ENCODE measurements at places on chromosomes 3 and 15.
A peak's percentile ranks its signal among the peaks of the same experiment; 100 is the strongest.

- DNase-seq = no peak
These were observed 20.1 kb upstream of the PLSCR5 start for GRCh38 chr3:146625186-146625775.

- DNase-seq = no peak
These were observed 9.5 kb downstream of the SPINT1 start for GRCh38 chr15:40853241-40853890.

- no peak for DNase-seq
These were observed 204.6 kb downstream of the OPA1 start for GRCh38 chr3:193797566-193797965.

DNA sequence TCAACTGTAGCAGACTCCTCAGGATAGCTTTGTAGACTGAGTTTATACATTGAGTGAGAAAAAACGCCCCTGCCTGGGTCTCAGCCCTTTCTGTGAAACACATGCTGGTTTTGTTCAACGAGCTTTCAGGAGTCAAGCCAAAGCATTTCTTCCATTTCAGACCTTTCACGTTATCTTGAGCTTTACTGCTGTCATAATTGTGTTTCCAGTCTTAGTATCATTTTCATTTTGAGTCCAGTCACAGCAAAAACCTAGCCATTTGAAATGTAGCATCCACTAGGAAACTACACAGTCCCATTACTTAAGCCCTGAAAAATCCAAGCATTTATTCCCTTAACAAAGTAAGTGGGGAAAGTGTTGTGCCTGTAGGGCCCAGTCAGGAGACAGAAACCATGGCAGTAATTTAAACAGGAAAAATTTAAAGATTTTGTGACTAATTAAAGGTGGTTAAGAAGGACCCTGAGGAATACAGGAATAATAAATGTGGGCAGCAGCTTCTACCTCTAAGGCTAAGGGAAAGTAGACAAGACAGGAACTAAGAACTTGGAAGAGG lies 110.1 kb upstream of the ABHD17C start:
- DNase-seq = no peak

- DNase-seq = no peak
These were observed 47.0 kb upstream of the ACKR4 start for GRCh38 chr3:132549890-132550578.

DNA sequence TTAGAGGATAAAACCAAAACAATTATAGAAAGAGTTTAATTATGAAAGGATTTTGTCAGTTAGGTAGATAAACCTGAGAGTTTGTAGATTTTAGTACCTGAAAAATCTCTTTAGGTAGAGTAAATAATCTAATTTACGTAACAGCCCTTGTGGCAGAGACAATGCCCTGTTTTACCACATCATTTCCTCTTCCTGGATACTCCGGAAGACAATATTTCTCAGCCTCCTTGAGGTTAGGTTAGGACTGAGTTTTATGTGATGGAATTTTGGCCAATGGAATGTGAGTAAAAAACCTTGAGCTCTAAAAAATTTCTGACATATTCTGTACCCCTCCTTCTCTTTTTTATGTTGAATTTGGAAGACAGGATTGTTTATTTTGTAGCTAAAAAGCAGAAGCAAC lies 50.7 kb upstream of the TPRG1 start:
- no peak for DNase-seq

DNA sequence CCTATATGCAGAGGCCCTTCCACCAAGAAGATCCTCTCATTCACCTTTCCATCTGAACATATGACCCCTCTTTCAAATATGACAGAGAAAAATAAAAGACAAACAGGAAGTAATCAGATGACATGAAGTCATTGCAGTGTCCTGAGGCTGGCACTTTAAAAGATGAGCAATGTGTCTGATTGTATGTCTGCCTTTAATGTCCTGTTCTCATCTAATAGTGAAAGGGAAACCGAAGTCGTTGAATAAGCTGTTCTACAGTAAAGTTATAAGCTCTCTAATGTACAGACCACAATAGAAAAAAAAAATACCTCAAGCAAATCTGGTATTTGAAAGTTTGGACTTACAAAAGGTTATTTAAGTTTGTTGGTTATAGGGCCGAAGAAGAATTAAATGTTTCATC lies 243.0 kb downstream of the CLSTN2 start:
- no peak for DNase-seq

GRCh38 chr15:26620528-26621458 lies 152.1 kb downstream of the GABRB3 start:
- DNase-seq = peak; percentile 39

- no peak for DNase-seq
These were observed 62.6 kb downstream of the CYFIP1 start for GRCh38 chr15:22917556-22917955.

DNA sequence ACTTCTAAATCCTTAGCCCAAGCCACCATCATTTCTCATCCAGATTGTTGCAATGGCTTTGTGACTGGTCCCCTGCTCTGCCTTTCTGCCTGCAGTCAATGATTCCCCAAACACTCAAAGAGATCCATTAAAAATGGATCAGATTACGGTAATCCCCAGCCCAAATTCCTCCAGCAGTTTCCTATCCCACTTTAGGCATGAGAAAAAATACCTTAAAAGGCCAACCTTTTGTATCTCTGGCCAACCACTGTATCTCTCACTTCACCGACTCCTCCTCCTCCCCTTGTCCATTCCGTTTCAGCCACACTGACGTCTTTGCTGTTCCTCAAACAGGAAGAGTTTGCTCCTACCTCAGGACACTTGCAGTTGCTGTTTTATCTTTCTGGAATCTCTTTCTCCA lies 20.9 kb upstream of the IL1RAP start:
- DNase-seq = peak; percentile 56

- peak; percentile 31 for DNase-seq
These were observed 202.8 kb downstream of the TP63 start for GRCh38 chr3:189833996-189834395.

- DNase-seq = no peak
These were observed 21.0 kb upstream of the PCSK6 start for GRCh38 chr15:101510212-101511197.

- peak; percentile 40 for DNase-seq
These were observed 1.4 kb downstream of the MORF4L1 start for GRCh38 chr15:78873793-78874765.

GRCh38 chr15:95875121-95875643 lies 455.3 kb upstream of the NR2F2 start:
- no peak for DNase-seq
